HS-5 (cell line): ENCODE measurements at places on chromosomes 7 and 10.

- DNase-seq = no peak
Observed at GRCh38 chr7:23295401-23295697, 3.8 kb upstream of the MALSU1 start.

GRCh38 chr7:77501192-77501515 lies 35.9 kb upstream of the PTPN12 start:
- no peak for DNase-seq

GRCh38 chr10:100334762-100335161 lies 4.7 kb upstream of the PKD2L1 start:
- no peak for DNase-seq

DNA sequence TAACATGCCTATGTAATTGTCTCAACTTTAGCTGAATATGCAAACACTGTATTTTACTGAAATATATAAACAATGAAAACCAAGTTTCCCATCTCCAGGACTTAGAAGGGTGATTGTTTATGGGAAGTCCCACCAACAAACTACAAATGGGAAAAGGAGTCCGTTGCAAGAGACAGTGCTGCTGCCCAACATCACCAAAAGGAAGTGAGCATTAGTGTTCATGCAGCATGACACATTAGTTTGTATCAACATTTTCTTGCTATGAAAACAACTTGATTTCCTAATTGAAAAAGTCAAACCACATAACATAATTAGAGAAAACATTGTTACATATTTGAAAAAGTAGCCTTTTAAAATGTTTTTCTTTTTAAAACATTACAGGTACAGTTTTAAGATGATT lies 138.5 kb downstream of the ZNF438 start:
- DNase-seq = no peak

DNA sequence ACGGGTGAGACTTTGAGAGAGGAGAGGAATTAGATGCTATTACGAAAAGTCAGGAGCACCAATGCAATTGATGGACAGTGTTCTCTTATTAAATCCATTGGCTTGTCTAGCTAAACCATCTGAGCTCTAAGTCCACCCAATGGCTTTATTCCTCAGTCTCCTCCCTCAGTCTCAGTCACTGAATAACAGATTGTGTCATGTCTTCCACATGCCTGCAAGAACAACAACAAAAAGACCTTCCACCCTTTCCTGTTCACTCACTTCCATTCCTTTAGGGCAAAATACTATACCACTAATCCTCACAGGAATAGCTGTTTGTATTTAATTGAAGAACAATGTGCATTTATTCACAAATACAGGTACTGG lies 154.8 kb upstream of the LAMB4 start:
- no peak for DNase-seq

DNA sequence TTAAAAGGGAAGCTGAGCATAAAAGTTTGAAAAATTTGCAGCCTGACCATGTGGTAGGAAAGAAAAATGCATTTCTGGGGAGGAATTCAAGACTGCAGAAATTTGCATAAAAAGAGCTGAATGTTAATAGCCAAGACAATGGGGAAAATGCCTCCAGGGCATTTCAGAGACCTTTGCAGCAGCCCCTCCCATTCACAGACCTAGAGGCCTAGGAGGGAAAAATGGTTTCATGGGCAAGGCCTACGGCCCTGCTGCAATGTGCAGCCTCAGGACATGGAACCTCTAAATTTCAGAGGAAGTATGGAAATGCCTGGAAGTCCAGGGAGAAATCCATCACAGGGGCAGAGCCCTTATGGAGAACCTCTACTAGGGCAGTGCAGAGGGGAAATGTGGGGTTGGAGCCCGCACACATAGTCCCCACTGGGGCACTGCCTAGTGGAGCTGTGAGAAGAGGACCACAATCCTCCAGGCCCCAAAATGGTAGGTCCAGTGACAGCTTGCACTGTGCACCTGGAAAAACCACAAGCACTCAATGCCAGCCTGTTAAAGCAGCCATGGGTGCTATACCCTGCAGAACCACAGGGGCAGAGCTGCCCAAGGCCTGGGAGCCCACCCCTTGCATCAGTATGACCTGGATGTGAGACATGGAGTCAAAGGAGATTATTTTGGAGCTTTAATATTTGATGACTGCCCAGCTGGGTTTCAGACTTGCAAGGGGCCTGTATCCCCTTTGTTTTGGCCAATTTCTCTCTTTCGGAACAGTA lies 243.8 kb downstream of the DNAJB9 start:
- no peak for DNase-seq

GRCh38 chr7:95596198-95597063 lies at the start of gene PDK4:
Gene PDK4 (minus strand): TSS chr7:95596516. CDS start chr7:95596293, 223 bp downstream.
- no peak for DNase-seq

- DNase-seq = no peak
Observed at GRCh38 chr10:59803714-59804113, 50.5 kb upstream of the MRLN start.

DNA sequence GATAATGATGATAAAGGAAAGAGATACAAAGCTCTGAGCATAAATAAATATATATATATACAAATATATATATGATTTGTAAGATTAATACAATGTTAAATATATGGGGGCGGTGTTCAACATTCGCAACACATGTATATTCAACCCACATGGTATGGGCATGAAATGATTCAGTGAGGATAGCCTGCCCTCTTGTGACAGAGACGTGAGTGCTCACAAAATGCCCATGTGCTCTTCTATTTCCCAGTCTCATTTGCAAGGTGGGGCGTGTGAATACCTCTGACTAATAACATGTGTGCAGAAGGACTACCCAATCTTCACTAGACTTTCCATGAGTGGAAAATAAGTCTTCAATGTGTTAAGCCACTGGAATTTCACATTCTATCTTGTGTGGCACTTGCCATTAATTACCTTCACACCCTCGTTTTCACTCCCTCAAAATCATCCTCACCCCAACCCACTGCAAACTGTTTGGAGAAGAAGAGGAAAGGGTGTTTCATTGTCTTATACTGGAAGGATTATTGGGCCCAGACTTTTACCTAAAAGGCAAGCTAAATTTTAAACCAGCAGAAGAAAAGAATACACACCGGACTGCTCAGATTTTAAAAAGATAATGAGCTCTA lies 26.9 kb downstream of the ASAH2 start:
- peak; percentile 47 for DNase-seq
